ENCODE measurements at places on chromosomes 12 and 14.

DNA sequence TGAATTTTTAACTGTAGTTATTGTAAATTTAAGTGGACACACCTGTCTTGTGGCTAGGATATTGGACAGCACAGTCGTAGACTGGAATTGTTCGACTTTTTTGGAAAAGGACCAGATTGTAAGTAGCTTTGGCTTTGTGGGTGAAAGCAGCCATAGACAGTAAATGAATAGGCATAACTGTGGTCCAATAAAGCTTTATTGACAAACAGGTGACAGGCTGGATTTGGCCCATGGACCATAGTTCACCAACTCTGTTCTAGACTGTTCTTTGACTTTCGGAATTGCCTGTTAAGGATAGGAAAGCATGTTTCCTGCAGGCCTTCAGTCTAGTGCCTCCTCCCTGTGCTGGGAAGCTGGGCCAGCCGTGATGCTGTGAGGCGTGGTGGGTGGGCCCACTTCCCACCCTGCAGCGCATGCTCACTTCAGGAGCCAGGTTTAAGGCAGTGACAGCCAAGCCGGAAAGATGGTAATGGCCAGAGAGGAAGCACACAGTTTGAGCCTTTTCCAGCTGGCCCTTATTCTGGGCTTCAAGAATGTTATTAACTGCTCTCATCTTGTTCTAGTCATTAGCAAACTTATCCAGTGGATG lies 51.8 kb downstream of the PPP2R5C start:
- no peak for DNase-seq

GRCh38 chr14:83632375-83632774 lies 1897.6 kb upstream of the FLRT2 start:
- DNase-seq, result no peak

DNA sequence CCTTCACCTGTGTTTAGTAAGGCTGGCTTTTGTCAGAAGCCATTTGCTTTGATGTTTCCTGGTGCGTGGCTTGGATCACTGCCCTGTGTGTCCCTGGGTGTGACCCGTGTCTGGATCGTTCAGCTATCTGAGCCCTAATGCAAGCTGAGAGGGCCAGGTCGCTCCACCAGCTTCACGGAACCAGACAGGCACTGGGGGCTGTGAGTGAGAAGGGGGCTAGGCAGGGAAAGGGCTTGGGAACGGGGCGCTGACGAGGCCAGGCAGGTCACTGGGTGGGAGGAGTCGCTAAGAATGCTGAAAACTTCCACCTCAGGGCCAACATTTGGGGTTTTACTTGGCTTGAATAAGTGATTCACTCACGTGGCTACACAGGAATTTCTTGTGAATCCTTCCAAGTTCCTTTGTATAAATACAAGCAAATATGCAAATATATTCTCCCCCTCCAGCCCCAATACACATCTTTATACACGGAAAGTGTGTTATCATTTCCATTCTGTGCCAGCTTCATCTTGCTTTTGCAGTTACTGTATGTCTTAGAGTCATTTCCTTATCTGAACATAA lies 24.2 kb upstream of the MMP17 start:
- no peak for DNase-seq

GRCh38 chr12:53495903-53496751 lies 3.1 kb downstream of the MAP3K12 start:
- no peak for DNase-seq

DNA sequence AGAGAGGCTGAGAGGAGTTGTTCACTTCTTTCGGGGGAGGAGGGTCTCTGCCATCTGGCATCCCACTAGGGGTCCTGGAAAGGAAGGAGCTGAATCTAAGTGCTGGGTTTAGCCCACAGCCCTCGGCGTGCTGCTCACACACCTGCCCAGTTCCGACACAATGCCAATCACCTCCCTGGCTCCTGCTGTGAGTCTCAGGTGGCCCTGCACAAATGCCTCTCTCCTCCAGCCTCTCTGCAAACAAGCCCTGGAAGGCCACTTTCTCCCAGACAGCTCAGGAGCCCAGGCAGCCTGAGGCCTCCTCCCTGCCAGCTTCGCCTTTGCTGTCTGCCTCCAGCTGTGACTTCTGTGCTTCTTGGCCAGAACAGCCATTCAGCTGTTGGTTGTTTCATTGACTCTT lies 51.2 kb downstream of the SMIM41 start:
- no peak for DNase-seq

DNA sequence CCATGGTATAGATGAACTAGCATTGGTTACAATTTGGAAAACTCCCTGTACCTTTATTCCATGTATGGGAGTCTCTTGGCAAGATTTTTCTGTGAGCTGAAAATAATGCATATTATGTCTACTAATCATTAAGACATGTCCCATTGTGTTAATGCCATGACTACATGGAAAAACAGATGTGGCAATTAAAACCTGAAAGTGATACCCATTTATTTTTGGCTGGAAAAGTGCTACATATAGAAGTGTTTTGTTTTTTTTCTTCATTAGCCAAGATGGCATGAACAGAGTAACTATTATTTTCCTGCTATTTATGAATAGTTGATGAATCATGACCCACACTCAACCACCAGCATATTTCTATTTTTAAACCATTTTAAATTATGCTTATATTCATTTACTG lies 58.2 kb downstream of the ALG10B start:
- no peak for DNase-seq

Data from NCI-H1694 treated with DMSO at 0.1 percent for 48 hours (cell line).